Right lung (tissue), 10 donors: ENCODE measurements at places on chromosomes 5 and 9. TPM values are rescaled to one million over a fixed set of nuclear protein-coding genes. Genes with fewer than 3 reads are reported as not detected.

DNA sequence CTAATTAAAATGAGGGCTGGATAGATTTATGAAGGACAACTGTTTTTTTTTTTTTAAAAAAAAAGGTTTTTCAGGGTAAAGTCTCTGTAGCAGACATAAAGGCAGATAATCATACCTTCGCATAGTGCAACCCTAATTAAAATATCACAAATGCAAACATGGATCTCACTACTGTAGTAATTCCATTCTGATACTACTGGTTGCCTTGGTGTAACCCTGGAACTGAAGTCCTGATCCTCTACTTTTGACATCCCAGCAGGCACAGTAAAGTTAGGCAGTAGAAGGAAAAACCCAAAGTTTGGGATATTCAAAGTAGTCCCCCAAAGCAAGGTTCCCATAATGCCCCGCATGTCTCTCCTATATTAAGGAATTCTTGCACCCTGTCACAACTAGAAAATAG is 19.6 kb downstream of the RFX3 start:
- no peak for DNase-seq

DNA sequence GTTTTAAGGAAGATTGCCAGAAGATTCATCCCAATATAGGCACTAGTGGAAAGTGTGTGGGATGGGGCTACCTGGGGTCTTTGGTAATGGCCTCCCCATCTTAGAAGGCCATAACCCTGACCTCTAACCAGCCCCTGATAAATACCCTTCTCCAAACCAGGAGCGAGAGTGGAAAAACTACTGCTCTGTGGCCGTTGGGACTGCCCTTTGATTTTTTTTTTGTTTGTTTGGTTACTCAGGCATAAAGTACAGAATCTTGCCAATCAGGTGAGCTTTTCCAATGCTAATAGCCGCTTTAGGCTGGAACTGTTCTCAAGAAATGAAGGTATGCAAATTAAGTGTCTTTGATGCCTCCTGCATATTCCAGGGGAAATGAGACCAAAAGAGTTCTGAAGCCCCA is 153.7 kb downstream of the ADAMTS12 start:
- no peak for DNase-seq

DNA sequence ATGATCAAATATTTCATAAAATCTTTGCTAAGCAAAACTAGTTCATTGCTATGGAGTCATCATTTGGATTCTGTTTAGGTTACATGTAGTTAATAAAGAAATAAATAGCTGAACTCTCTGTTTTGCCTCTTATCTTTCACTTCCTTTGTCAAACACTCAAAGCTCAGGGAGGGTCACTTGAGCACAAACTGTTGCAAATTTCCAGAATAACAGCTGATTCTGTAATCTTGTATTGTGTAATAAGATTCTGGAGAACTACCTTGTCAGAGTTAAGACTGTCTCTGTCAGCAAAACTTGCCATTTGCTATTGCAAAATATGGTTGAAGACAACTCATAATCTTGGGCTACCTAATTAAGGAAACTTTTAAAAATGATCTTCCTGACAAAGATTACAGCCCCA is 182.0 kb upstream of the MOCS2 start:
- peak; percentile 23 for DNase-seq

PCDHGA2 gene
- 3.0 TPM for polyA plus RNA-seq

GRCh38 chr9:127942216-127943010 is 4.8 kb upstream of the DPM2 start:
- no peak for DNase-seq

DNA sequence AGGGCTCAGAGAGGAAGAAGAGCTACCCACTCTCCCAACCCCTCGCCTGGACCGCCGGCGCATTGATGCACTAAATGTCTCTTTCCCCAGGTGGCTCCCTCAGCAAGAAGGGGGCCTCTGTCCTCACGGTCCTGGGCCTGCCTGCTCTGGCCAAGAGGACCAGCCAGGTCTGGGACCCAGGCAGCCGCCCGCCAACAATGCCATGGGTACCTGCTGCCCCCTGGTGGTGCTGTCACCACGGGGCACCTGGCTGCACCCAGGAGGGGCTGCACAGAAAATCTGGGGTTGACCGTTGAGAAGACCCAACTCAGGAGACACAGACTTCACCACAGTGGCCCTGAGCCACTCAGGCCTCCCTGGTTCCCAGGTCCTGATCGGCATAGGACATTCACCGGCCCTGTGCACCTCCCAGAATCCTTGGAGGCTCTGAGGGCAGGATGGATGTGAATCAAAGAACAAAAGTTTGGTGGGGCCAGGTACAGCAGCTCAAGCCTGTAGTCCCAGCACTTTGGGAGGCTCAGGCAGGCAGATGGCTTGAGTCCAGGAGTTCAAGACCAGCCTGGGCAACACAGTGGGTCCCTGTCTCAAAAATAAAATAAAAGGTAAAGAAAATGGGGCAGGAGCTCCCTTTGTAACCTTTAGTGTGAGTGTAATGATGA is 2.4 kb upstream of the VAV2 start:
- DNase-seq, result peak; percentile 66

GRCh38 chr5:133944263-133945185 is 23.9 kb downstream of the C5orf15 start:
- DNase-seq, result peak; percentile 31

- no peak for DNase-seq
Observed at GRCh38 chr9:72474676-72475075, 46.7 kb upstream of the TMC1 start.

DNA sequence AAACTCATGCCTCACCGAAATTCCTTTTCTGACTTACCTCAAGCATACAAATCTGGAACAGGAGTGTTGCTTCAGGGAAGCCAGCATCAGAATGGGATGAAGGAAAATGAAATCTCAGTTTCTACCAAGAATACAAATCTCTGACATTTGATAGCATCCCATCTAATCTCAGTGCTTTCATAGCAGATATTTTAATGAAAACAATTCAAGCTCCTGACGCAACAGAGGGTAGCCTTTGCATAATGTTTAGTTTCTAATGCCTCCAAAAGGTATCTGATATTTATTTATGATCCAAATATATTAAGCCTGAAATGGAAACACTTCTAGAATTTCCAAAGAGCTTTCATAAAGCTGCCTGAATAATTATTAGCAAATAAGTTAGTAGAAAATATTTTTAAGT is 251.4 kb downstream of the DEPDC1B start:
- no peak for DNase-seq

GRCh38 chr9:78986446-78986845 is 585.3 kb upstream of the TLE4 start:
- DNase-seq, result no peak
